ENCODE measurements at places on chromosomes 1 and 21. TPM values are rescaled to one million over a fixed set of nuclear protein-coding genes. Genes with fewer than 3 reads are reported as not detected.

The SERTAD4 gene
- 5.8 TPM for total RNA-seq

The SLAMF9 gene
- not detected for total RNA-seq

DNA sequence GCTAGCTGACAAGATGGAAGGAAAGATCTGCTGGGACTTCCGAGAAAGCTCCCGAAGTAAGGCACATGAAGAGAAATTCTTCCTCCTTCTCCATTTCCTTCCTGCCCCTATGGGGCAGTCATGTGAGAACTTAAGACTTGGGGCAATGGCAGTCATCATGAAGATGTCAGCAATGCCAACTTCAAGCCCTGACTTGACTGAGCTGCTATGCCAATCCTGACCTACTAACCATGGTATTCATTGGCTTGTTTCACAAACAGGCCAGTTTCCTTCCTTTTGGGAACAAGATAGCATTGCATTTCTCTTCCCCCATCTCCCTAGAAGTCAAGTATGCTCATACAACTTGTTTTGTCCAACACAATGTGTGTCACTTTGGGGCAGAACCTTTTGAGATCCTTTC is 25.5 kb downstream of the GRIK1 start:
- DNase-seq = no peak

GRCh38 chr1:41726899-41727748 is 191.6 kb downstream of the HIVEP3 start:
- no peak for DNase-seq

- no peak for DNase-seq
Measured at GRCh38 chr1:244053831-244054230, 2.7 kb downstream of the ZBTB18 start.

All from thoracic aorta (tissue), 2 donors.